Cortex of kidney (tissue), 1 donor: ENCODE measurements at places on chromosomes 6 and 20.

GRCh38 chr6:13395272-13396237 lies 67.2 kb upstream of the TBC1D7 start:
- DNase-seq: no peak

DNA sequence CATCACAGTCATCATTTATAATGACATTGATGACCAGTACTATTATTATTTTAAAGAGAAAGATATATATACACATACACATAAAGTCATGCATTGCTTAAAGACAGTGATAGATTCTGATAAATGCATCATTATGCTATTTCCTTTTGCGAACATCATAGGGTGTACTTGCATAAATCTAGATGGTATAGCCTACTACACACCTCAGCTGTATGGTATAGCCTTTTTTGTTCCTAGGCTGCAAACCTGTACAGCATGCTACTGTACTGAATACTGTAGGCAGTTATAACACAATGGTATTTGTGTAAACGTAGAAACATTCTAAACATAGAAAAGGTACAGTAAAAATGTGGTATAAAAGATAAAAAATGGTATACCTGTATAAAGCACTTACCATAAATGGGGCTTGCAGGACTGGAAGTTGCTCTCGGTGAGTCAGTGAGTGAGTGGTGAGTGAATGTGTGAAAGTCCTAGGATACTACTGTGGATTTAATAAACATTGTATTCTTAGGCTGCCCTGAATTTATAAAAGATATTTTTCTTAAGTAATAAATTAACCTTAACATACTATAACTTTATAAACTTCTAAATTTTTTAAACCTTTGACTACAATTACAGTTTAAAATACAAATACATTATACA lies 23.9 kb downstream of the QKI start:
- DNase-seq: no peak

GRCh38 chr20:34037121-34037520 lies 43.4 kb downstream of the RALY start:
- no peak for DNase-seq

GRCh38 chr6:127178746-127179145 lies 60.3 kb downstream of the RSPO3 start:
- DNase-seq: no peak

- no peak for DNase-seq
Observed at GRCh38 chr6:62645274-62645673, 359.2 kb upstream of the KHDRBS2 start.

- no peak for DNase-seq
Observed at GRCh38 chr6:166969390-166970002, 13.1 kb upstream of the RNASET2 start.
